ENCODE measurements at places on chromosomes 2 and 18. TPM values are rescaled to one million over a fixed set of nuclear protein-coding genes. Genes with fewer than 3 reads are reported as not detected.
A peak's percentile ranks its signal among the peaks of the same experiment; 100 is the strongest.

The HOXD12 gene
- total RNA-seq: not detected

The CD302 gene
- total RNA-seq: 142 TPM

DNA sequence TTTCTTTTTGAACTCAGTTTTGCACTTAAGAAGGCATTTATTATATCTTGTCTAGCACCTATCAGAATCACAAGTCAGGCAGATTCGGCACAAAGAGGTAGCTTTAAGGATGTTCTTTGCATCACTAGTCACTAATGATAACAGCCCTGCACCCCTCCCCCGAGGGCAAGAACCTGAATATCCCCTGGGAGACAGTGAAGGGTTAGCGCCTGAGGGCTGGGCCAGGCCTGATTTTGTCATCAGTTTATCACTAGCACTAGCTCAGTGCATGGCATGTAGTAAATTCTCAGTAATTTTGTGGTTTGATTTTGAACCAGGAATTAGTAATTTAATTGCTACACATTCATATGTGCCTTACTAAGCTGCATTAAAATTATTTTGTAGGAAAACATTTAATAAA is 23.9 kb upstream of the HS6ST1 start:
- DNase-seq: no peak

- DNase-seq: no peak
Observed at GRCh38 chr18:58080451-58080850, 36.4 kb downstream of the NEDD4L start.

- DNase-seq: no peak
Observed at GRCh38 chr2:160890667-160891352, 269.4 kb upstream of the TANK start.

DNA sequence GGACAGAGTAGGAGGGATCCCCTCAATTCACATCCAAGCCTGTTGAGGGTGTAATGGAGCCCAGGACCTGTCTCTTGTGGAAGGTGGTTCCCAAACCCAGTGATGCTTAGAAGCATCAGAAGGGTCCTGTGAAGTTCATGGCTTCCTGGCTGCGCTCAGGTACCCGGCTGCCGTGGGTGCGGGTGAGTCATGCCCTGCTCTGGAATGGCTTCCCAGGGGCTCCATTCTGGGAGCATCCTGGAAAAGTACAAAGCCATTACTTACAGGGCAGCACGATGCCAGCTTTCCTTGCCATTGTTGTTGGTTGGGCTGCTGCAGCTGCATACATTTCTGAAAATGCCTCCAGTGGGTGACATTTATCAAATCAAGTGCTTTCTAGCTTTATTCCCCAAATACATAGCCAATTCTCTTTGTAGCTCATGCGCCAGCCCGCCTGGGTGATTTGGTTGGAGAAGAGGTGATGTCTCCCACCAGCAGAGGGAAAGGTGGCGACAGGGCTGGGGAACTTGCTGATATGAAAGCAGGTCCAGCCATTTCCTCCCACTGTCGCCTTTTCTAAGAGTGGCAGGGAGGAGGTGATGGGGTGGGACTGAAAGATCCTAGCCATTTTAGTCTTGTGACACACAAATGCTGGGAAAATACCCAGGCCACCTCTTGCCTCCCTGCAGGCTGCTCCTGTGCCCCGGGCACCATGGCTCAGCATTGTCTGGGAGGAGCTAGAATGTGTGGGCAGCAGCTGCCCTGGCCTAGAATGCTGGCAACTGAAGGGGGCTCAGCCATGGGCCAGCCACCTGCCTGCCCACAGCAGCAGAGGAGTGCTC is 65.9 kb upstream of the HPCAL1 start:
- no peak for DNase-seq

- DNase-seq: peak; percentile 98
Observed at GRCh38 chr18:47930199-47930930, at the start of gene SMAD2. SMAD2 (minus strand) TSS chr18:47930659; CDS start chr18:47896756, 33,903 bp downstream.

- DNase-seq: no peak
Observed at GRCh38 chr18:38966841-38967240, 1401.2 kb upstream of the CELF4 start.

DNA sequence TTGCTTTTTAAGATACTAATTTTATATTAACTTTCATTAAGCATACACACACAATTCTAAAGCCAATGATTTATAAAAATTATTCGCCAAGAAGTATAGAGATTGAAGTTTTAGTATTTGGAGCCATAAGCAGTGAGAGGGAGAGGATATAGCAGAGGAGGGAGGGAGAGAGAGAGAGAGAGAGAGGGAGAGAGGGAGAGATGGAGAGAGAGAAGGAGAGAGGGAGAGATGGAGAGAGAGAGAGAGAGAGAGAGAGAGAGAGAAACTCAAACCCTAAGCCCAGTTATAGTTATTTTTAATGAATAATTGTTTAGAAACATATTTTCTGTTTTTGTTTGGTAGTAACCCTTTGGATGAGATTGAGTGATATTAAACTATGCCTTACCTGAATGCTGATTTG is 5.3 kb downstream of the TWIST2 start:
- no peak for DNase-seq
